ENCODE measurements at places on chromosomes 3 and 15.

DNA sequence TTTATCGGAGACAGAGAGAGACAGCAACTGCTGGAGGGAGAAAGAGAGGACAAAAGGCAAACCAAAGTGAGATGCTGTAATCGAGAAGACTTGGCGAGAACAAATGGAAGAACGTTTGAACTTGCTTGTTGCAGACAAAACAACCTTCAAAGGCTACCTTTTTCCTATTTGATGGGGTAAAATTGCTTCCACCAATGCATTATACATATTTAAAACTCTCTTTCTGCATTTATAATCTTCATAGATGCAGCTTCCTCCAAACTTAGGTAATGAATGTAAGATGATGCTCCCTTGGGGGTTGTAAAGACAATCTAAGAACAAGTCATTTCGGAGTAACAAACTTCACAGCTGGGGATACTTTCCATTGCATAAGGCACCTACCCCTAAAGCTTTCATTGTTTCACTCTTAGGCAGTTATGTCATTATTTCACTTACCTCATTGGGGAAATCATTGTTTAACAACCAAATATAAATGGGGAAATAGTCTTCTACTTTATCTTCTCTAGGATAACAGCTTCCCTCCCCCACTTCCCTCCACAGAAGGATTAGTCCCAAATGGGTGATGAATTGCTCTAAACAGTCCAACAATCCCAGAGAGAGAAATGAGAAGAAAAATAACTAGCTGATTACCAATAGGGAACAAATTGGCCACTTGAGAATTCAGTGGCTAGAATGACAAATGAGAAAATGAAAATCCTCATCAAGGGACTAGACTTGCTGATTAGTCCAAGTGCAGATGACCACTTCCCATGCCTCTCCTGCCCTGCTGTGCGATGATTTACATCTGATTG lies 269.8 kb upstream of the ADAMTS9 start:
- no peak for DNase-seq

GRCh38 chr3:141864281-141864970 lies 12.0 kb upstream of the ATP1B3 start:
- DNase-seq = no peak

DNA sequence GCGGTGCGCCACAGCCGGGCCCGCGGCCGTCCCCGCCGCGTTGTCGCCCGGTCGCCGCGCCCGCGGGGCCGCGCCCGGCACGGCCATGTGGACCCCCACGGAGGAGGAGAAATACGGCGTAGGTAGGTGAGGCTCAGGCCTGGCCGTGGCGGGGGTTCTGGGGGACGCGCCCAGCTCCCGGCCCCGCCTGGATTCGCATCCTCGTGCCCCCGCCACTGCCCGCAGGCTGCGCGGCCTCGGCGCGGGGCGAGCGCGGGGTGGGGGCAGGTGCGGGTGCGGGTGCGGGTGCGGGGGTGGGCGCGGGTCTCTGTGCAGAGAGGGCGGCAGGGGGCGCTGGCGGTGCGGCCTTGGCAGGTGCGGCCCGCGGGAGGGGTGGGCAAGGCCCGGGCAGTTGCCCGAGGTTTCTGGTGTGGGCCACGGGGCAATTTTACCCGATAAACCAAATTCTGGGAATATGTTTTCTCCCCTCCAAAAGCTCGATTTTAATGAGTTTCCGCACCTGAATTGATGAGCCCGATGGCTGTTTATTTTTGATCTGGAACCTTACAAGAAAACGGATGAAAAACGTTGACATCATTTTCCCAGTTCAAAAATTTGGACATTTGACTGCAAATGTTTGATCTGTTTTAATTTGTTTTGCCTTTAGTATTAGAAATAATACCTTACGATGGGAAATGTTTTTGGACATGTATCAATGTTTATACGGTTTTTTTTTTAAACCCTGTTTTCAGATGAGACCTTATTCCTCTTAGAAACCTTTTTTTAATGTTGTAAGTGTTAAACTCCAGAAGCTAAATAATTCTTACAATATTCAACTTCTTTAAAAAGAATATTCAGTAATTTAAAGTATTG lies 678 bp downstream of the DOCK3 start:
- DNase-seq = no peak

DNA sequence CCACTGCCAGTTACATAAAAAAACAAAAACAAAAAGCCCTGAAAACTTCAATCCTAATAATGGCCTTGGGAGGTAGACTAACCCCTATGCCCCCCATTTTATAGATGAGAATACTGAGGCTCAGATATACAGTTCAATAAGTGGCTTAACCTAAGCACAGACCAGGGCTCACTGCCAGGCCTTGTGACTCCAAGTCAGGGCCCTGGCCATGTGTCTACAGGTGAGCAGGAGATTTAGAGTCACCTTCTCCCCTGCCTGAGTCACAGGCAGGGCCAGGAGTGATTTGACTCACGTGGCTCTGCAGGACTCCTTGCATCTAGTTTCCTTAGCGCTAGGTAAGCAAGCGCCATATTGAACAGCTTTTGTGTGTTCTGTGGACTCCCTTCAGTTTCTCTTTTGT lies 98.6 kb upstream of the ETV5 start:
- no peak for DNase-seq

DNA sequence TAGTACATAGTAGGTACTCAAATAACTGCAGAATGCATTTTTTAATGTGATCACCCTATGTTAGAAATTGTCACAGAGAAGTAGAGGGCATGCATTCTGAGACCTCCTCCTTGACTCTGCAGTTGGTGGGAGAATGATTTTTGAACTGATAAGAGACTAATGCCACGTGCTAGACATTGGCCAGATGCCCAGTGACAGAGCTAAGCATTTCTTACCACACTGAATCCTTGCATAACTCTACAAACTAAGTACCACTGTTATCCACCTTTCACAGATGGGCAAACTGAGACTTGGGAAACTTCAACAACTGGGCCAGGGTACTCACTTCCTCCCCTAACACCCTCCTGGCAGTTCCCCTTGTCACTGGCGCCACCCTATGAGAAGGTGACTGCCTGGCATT lies 33.5 kb upstream of the SPATA12 start:
- no peak for DNase-seq

DNA sequence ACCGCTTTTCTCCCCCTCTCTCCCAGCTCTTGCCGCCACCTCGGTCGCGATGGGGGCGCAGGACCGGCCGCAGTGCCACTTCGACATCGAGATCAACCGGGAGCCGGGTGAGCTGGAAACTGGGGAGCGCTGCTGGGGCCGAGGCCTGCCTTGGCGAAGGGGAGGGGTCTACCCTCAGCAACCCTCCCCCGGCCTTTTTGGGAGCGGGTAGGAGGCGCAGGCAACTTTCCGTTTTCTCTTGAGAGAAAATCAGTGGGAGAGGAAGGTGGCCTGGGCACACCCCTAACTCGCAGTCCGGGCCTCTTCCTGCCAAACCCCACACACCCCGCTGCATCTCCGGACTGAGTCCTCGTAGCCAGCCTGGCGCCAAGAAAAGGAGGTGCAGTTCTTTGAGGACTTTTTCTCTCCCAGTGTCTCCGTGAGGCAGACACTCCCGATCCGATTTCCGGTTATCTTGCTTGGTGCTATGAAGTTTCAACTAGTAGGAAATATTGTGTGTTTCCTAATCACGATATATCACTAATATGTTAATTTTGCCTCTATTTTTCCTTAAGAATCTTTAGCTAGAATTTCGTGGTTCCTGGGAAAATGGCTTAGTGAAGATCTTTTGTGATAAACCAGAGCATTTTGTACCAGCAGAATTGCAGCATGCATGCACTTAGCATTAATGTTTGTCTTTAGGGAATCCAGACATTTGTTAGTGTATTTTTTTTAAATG lies 631 bp downstream of the NKTR start:
- peak; percentile 1 for DNase-seq

GRCh38 chr3:187976365-187976900 lies 177.5 kb upstream of the LPP start:
- DNase-seq = no peak

- no peak for DNase-seq
These were observed 620.7 kb downstream of the NAALADL2 start for GRCh38 chr3:175479800-175480199.

DNA sequence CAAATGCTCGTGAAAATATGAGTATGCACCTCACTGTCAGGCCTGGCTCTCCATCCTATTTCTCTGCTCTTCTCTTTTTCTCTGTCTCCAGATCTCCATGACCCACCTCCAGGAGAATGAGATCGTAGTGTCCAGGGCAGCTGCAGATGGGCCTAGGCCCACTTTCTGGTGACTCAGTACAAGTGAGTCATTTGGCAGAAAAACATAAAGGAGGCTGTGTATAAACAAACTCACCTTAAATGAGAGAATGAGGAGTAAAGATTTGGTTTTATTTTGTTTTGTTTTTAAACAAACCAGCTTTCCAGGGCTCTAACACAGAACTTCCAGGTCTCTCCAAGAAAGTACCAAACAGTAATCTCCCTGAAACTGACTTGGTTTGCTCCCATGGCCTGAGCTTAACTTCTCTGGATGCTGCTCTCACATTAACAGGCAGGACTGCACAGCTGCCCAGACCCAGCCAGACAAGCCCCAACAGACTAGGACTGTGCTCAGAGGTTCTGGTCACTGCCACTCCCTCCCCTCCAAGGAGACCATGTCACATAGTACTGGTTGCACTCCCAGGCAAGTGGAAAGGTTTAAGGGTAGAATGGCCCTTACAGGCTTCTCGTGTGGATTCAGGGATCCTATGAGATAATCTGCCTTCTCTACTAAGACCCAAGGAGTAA lies 1.5 kb upstream of the HEG1 start:
- no peak for DNase-seq

GRCh38 chr3:17742102-17742879 lies at the start of gene TBC1D5:
Gene TBC1D5 (minus strand): TSS chr3:17742631. CDS start chr3:17508570, 234,061 bp downstream.
- peak; percentile 87 for DNase-seq

Data from DMS153 (cell line).